ENCODE measurements at places on chromosomes 4 and X.

DNA sequence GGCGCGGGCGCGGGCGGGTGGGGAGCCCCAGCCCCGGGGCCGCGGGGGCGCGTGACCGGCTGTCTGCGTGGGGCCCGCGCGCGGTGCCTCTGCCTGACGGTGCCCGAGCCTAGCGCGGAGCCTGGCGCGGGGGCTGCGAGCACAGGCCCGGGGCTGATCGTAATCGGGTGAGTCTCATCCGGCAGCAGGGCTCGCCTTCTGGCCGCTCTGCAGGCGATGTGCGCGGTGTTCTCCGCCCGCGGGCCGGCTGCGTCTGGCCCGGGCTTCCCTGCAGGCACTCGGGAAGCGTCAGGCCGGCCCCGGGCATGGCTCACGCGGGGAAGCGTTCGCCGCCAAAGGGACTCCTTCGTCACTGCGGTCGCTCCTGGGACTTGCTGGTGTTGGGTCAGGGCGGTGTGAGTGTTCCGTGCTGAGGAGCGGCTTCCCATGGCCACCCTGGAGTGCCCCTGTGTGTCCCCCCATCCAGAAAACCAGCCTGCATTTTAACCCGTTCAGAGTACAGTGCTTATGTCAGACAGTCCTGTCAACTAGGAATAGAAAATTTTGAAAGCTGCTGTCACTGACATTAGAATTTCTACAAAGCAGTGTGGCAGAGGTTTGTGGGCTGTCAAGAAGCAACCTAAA, 40.6 kb downstream of the FAM149A start:
- no peak for DNase-seq

- DNase-seq: no peak
These were observed 620.9 kb downstream of the TLL1 start for GRCh38 chr4:166493924-166494345.

- DNase-seq: no peak
These were observed 145.4 kb upstream of the PLAC1 start for GRCh38 chrX:134803551-134804183.

DNA sequence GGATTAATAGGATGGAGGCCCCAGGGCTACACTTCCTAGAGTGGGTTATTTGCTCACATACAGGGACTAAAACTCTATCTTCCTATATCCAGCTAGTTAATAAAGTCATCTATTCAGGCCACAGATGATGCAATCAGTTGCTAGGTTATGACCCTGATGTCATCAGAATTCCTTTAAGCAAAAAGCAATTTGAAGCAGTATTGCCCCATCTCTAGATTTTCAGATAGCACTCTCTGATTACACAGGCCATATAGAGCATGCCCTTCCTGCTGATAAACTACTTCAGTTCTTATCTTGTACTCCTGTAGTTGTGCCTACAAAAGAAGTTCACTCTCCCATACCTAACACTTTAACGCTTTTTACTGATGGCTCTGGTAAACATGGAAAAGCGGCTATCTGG, 84.8 kb downstream of the TMEM144 start:
- DNase-seq: no peak

- DNase-seq: no peak
These were observed 586.1 kb downstream of the FSTL5 start for GRCh38 chr4:161577579-161578301.
